ENCODE measurements at places on chromosomes 13 and 19.
A peak's percentile ranks its signal among the peaks of the same experiment; 100 is the strongest.

DNA sequence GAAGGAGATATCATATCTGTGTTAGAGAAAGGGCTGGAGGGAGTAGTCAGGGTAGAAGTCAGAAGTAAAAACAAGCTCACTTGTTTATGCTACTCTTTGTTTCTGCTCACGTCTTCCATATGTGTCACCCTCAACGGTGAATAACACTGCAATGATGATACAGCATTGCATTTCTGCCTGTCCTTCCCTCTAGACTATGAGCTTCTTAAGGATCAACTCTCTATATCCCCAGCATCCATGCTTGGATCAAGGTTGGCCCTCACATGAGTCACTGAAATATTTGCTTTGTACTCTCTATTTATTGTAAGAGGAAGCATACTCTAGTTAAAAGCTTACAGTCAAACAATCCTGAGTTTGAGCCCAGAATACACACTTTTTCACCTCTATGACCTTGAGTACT lies 406.0 kb downstream of the RFC3 start:
- DNase-seq: no peak
- no peaks in the 10 kb centered on the region for H3K27me3 ChIP-seq
- H3K27ac ChIP-seq: no peak overlapping the region
- no peaks in the 10 kb centered on the region for H3K36me3 ChIP-seq

DNA sequence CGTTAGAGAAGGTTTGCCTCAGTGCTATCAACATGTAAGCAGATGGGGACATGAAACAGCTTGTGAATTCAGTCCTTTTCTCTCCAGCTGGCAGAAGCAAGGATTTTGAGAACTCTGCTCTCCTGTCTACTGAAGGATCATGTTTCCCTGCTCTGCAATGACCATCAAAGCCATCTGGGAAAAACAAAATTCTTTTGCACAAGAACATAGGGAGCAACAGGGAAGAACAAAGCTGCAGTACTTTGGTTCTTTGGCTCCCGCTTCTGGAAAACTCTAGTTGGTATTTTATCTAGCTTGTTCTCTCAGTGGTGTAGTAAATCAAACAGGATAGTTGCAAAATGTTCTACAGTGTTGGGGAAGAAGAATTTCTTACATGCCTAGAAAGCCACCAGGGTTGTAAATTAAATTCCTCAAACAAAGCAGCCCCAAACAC lies 270.4 kb downstream of the ENOX1 start:
- H3K27ac ChIP-seq: no peak overlapping the region
- H3K4me3 ChIP-seq: no peak overlapping the region
- H3K4me1 ChIP-seq: peaks cover 11% of the 10 kb centered on the region
- H3K36me3 ChIP-seq: no peaks in the 10 kb centered on the region
- H3K27me3 ChIP-seq: no peaks in the 10 kb centered on the region

DNA sequence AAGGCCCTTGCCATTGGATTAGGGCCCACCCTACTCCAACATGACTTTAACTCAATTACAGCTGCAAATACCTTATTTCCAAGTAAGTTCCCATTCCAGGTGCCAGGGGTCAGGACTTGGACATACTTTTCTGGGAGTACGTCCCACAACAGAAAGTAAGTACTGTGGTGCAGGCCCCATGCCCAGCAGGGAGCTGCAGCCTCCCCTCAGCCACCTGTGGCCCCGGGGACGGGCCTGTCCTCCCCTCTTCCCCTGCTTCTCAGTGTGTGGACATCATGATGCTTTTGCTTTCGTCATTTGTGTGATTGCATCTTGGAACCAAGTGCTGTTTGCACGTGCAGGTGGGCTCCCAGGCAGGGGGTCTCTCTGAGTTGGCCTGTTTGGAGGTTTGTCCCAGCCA lies 31.9 kb downstream of the CRTC1 start:
- H3K27me3 ChIP-seq: no peaks in the 10 kb centered on the region
- H3K4me1 ChIP-seq: peaks cover 7% of the 10 kb centered on the region
- H3K36me3 ChIP-seq: no peaks in the 10 kb centered on the region
- no peak overlapping the region for H3K27ac ChIP-seq
- H3K4me3 ChIP-seq: no peak overlapping the region
- no peak for DNase-seq

DNA sequence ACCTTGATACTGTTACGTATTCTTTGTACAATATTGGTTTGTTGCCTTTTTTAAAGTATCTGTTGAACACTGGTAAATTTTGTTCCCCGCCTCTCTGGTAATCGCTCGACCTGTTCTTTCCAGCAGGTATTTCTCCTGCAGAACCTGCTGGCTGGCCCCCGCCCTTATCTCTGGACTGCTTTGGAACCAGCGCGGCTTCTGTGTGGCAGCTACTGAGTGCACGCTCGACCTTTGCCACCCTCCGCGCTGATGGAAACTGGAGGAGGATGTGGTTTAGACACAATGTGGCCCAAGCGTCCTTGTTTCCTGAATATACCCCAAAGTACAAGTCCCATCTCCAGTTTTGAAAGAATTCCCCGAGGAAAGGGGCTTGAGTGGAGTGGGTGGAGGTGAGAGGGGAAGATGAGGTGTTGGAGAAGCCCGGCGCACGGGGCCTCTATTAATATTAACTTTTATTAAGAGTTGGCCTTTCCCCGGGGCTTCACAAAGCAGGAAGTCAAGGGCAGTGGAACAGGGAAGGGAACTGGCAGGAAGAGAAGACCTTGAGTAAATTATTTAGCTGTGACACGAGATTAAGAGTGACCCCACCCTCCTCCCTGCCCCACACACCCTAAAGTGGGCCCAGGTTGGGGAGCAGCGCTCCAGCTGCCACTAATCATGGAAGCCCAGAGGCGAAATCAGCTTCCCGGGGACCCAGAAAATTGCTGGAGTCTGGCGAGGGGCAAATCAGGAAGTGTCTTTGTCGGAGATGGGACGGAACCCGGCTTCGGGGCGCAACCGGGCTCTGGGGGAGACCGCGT lies 16.0 kb downstream of the CDX2 start:
- H3K27ac ChIP-seq: no peak overlapping the region
- peaks cover 97% of the 10 kb centered on the region for H3K27me3 ChIP-seq
- no peak for DNase-seq
- no peaks in the 10 kb centered on the region for H3K36me3 ChIP-seq
- peak overlapping the region; percentile 24 for H3K4me3 ChIP-seq

GRCh38 chr19:6587998-6588507 lies 2.9 kb downstream of the CD70 start:
- no peak for DNase-seq
- H3K27me3 ChIP-seq: peaks cover 75% of the 10 kb centered on the region
- no peak overlapping the region for H3K4me3 ChIP-seq
- no peaks in the 10 kb centered on the region for H3K36me3 ChIP-seq
- H3K27ac ChIP-seq: no peak overlapping the region

DNA sequence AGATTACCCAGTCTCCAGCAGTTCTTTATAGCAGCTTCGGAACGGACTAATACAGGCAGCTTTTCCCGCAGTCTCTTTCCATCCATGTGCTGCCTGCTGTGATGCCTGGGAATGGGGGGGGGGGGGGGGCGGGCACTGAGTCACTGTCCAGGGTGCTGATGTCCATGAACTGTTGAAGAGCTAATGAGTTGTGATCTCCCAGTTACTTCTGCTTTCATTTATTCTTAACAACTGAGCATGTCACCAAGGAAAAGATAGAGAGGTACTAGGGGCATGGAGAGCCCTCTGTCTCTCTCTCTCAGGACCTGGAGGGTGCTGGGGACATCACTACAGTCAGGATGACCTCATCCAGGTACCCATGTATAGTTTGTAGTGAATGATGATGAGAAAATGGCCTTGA lies 20.3 kb upstream of the CEACAM1 start:
- no peak overlapping the region for H3K27ac ChIP-seq
- no peak overlapping the region for H3K4me3 ChIP-seq
- no peaks in the 10 kb centered on the region for H3K27me3 ChIP-seq
- H3K36me3 ChIP-seq: no peaks in the 10 kb centered on the region

DNA sequence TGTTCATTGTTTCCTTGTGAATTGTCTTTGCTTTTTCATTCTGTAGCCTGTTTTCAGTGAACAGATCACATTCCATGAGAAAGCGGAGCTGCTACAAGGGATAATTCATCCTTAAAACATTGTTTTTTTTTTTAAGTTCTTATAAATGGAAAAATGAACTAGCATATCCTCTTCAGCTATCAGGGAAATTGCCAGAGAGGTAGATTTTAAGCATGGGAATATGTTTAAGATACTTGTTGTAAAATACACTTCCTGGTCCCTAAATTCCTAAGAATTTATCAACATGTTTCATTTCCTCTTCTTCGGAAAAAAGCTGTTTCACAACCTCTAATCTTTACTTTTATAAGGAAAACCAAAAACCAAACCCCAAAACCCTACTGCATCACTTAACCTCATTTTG lies 238.0 kb downstream of the POSTN start:
- no peaks in the 10 kb centered on the region for H3K36me3 ChIP-seq
- no peak overlapping the region for H3K27ac ChIP-seq
- no peak overlapping the region for H3K4me3 ChIP-seq
- DNase-seq: peak; percentile 58
- no peaks in the 10 kb centered on the region for H3K27me3 ChIP-seq

- no peaks in the 10 kb centered on the region for H3K27me3 ChIP-seq
- no peak overlapping the region for H3K4me3 ChIP-seq
- H3K4me1 ChIP-seq: no peaks in the 10 kb centered on the region
- H3K36me3 ChIP-seq: peaks cover 52% of the 10 kb centered on the region
Measured at GRCh38 chr13:19665427-19665859, 32.0 kb downstream of the MPHOSPH8 start.

DNA sequence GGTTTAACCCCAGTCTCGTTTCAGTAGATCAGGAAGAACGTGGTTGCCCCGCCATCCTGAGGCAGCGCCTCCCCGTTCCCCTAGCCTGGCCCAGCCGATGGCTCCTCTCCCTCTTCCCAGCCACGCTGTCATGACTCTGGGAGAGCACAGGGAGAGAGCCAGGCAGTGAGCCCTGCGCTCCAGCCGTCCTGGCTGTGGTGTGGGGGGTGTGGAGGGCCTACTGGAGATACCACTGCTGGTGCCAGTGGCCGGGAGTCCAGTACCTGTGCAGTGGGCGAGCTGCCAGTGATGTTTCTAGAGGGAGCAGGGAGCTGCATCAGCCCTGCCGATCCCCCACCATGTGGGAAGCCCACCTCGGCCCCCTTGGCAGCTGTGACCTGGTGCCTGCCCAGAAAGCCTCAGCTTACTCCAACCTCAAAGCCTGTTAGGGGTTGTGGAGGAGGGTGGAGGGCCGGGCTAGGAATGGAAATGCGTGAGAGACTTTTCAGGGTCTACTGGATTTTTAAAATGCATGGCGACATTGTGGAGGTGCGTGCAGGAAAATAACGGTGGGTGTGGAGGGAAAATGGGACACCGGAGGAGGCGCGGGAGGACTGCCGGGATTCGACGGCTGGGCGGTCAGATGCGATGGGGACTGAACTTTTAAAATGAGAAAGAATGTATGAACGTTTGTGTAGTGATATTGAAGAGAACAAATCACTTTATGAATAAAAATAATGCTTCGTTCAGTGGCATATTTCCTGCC lies 4.9 kb downstream of the TEX29 start:
- no peaks in the 10 kb centered on the region for H3K27me3 ChIP-seq
- no peak for DNase-seq
- no peak overlapping the region for H3K27ac ChIP-seq
- no peak overlapping the region for H3K4me3 ChIP-seq

DNA sequence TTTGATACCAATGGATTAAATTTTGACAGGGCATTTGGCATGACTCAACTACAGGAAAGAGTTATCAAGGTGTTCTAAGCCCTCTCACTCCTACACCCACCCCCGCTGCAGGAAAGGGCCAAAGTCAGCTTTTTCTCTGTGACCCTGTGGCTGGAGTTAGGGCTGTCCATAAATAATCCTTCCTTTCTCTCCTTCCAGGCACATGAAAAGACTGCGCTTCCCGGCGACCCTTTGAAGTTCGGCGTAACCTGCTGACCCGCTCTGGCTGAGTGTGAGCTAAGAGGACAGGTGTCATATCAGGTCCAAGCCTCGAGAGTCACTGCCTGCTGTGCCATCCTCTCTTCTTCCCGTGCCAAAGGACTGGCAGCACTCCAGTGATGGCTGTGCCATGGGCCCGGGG lies 25.6 kb downstream of the ZNF114 start:
- H3K27ac ChIP-seq: no peak overlapping the region
- H3K4me1 ChIP-seq: no peaks in the 10 kb centered on the region
- H3K36me3 ChIP-seq: no peaks in the 10 kb centered on the region
- H3K4me3 ChIP-seq: no peak overlapping the region
- DNase-seq: no peak
- H3K27me3 ChIP-seq: no peaks in the 10 kb centered on the region

- no peak overlapping the region for H3K4me3 ChIP-seq
- no peak overlapping the region for H3K27ac ChIP-seq
- H3K36me3 ChIP-seq: no peaks in the 10 kb centered on the region
Measured at GRCh38 chr13:61466280-61466679, 50.6 kb upstream of the PCDH20 start.

GRCh38 chr13:112510002-112510780 lies 77.8 kb downstream of the TUBGCP3 start:
- peaks cover 21% of the 10 kb centered on the region for H3K4me1 ChIP-seq
- H3K27ac ChIP-seq: peak overlapping the region; percentile 56
- H3K4me3 ChIP-seq: no peak overlapping the region
- H3K36me3 ChIP-seq: peaks cover 10% of the 10 kb centered on the region

GRCh38 chr13:41458187-41458760 lies 924 bp downstream of the RGCC start:
- no peaks in the 10 kb centered on the region for H3K4me1 ChIP-seq
- H3K36me3 ChIP-seq: no peaks in the 10 kb centered on the region
- peaks cover 94% of the 10 kb centered on the region for H3K27me3 ChIP-seq
- H3K4me3 ChIP-seq: peak overlapping the region; percentile 50
- peak; percentile 18 for DNase-seq

DNA sequence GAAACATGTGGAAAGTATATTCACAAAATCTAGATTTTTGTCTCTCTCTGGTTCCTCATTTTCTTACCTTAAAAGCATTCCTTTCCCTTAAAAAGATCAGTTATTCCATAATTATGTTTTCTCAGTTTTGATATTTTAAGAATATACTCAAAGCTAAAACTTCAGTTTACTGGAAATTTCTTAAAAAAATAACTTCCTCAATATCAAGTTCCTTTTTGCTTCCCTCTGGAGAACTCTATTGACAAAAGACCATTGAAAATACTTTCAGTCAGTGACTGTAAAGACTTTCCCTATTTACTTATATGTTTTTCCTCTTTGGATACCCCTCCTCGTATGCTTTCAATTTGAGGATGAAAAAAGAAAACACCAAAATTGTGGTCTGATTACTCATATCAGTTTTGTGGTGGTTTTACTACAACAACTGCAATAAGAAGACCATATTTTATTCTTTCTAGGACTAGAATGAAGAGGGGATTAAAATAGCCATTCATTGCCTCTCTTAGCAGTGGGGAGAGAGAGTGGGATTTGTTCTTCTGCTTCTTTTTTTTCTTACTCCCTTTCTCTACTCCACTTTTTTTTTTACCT lies 113.2 kb downstream of the ESD start:
- H3K27me3 ChIP-seq: no peaks in the 10 kb centered on the region
- peaks cover 31% of the 10 kb centered on the region for H3K4me1 ChIP-seq
- no peak for DNase-seq

GRCh38 chr19:11894851-11895250 lies 7.3 kb downstream of the ZNF69 start:
- no peak overlapping the region for H3K27ac ChIP-seq
- no peaks in the 10 kb centered on the region for H3K36me3 ChIP-seq
- no peak overlapping the region for H3K4me3 ChIP-seq
- no peak for DNase-seq
- H3K27me3 ChIP-seq: no peaks in the 10 kb centered on the region

Measured in cardiac muscle cell (in vitro differentiated cells and primary cell).